ENCODE measurements at places on chromosomes 2 and 18.

DNA sequence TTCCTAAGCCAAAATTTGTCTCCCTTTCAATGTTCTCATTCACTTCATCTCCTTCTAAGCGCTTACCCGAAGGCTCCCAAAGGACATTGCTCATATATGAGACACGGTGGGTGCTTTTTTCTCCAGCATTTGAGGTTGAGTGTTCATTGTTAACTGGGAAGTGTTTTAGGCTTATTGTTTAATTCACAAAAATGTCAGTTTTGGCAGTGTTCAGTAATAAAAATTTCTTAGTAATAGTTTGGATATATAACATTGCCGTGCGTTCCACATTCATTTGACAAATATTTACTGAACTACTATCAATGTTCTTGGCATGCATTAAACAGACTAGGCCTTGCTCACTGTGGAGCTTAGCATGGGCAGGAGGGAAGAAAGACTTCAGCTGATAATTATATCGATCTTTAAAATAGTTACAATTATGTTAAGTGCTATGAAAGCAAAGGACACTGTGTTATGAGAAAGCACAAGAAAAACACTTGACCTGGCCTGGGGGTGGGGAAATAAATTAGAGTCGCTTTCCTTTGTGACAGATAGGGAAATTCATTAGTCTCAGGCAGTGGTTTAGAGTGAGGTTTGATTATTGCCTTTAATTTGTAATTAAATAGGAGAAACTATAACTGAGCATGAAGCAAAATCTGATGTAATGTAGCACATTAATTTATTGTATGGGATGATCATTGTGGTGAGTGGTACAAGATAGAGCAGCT lies 82.2 kb upstream of the DOCK10 start:
- DNase-seq: no peak

- no peak for DNase-seq
These were observed 698.6 kb downstream of the DCC start for GRCh38 chr18:53038608-53039007.

DNA sequence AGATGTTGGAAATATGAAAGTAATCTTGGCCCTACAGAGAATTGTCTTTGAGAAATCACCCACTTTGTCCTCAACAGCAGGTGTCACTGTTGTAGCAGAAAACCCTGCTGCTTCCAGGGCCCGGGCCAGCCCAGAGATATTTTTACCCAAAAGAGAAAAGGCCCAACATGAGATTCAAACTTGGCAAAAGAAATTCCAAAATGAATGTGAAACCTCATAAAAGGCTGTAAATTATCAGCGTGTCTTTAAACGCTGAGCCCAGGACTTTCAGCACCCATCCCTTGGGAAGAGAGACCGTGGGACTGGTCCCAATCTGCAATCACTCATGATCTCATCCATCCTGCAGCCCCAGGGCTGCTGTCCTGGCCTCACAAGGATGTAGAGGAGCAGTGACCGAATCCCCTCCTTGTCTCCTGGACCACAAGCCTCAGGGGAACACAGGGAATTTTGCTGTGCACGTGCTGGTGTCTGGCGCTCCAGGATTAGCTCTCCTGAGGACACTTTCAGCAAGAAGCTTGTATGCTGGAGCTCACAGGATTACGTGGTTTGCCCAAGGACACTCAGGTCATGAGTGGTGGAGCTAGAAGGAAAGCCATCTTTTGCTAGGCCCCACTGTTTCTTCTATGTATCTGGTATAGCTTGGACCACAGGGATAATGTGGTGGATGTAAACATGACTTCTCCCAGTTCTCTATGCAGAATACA lies 202.1 kb downstream of the RNF144A start:
- DNase-seq: peak; percentile 3

- DNase-seq: no peak
These were observed 6.2 kb upstream of the CHST10 start for GRCh38 chr2:100423631-100424030.

DNA sequence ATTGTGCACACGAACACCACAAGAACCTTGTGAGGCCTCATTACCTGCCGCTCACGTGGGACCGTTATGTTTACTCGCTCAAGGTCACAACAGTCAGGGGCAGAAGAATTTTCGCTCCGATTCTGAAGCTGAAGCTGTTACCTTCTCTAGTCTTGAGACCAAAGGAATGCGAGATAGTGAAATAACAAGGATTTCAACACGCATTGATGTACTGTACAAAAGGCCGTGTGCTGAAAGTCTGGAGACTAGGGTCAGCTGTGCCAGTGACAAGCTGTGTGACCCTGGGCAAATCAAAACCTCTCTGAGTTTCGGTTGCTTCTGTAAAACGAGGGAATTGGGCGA lies 583 bp downstream of the NEMP2 start:
- peak; percentile 46 for DNase-seq

DNA sequence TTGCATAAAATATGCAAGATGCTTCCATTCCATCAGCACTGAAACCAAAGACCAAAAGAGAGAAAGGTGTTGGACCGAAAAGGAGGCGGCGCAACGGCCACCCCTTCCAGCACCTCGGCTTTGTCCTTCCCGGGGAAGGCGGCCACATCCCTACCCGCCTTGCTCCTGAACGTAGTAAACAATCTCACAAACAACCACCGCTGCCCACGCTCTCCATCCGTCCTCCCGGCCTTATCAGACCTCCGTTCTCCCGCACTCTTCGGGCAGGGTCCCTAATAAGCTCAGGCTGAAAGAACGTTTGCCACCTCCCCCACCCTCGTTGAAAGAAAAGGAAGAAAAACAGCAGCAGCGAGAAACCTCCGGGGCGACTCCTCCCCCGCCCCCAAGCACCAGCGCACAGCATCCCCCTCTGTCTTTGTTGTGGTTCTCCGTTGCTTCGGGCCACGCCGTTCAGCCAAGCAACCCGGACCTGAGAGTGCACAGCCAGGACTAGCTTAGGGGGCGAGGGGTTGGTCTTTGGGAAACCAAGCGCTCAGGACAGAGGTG lies 4.4 kb downstream of the EVX2 start:
- peak; percentile 3 for DNase-seq

Data from ELR (cell line).